Stimulated activated CD4-positive, alpha-beta T cell treated with anti-CD3 and anti-CD28 coated beads, Interleukin-12 subunit alpha, Interleukin-12 subunit beta, amount 100 ng/mL, for 4 hours (primary cell): ENCODE measurements at places on chromosomes 7 and 10.

DNA sequence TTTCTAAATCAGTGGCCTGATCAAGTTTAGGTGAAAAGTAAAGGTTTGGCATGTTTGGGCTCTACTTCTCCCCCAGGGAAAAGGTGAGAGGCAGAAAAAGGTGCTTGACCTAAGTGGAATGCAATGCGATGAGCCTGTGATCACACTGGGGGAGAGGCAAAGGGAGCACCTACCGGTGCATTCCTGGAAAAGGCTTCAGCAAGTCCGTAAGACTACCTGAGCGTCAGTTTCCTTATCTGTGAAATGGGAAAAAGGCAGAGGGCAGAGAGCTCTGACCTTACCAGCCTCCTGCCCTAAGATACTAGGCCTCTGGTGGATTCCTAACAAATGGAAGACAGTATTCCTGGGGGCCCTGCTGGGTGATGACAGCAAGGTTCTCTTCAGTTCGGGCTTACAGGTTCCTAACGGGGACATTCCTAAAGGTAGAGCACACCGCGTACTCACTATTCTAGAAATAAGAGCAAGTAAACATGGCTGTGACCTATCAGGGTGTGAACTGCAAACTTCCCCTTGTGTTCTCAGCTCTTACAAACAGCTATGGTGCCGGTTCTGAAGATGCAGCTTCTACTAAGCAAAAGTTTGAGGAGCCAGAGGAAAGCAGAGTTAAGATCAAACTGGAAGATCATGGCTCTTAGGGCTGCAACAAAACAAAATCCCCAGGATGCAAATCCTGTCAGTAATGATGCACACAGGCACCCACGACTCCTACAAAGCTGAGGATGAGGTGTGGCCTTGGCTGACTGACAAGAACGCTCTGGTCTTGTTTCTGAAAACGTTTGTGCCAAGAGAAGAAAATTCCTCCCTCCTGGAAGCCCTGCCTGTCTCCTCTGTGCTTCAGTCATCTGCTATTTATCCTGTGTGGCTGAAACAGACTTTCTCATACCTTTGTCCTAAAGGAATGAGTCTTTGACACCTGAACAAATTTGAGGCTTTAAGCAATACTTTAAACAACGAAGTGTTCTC, 13.3 kb upstream of the ACSL5 start:
- no peak for DNase-seq

DNA sequence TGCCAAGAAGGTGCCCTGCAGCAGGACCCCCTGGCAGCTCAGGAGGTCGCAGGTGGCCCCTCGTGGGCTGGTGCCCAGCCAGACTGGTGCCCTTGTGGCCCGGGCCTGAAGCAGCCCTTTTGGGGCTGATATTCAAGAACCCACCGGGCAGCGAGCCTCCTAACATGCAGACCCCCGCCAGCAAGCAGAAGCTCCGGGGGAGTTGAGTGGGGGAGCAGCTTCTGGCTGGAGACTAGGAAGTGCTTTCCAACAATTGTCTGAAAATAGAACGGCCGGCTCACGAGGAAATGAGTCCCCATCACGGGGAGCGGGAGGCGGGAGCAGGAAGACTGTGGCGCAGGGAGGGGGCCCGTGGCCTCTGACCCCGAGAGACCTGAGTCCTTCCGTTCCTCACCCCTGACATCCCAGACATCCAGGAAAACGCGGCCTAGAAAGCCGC, 9.5 kb upstream of the INTS1 start:
- no peak for DNase-seq

DNA sequence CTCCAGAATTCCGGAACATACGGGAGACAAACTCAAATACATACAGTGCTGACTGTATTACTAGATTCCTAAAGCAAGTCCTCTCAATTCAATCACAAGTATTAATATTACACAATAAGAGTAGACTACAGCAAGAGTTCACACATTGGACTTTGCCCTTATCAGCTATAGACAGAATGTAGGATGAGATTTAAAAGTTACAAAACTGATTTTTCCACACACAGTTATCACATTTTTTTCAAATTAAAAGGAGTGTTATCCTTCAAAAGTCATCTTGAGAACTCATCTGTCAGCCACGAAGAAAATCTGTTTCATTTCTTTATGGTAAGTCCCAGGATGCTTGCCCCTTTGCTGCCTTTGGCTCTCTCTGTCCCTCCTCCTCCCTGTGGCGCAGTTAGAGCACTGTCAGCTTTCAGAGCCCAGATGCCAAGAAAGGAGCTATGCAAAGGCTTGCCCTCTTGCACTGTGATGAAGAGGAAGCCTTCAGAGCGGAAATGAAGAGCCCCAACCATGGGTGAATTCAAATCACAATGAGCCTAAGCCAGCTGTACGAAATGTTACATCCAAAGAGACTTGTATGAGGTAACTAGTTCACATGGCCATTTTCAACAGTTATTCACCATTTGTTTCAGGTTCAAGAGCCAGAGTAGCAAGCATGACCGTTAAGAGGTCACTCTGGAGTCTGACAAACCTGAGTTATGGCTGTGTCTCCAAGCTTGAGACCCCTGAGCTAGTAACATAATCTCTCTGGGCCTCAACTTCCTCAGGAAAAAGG, 10.7 kb downstream of the NCOA4 start:
- no peak for DNase-seq

GRCh38 chr7:106774768-106775551, 90.1 kb upstream of the PIK3CG start:
- peak; percentile 21 for DNase-seq

GRCh38 chr10:46171661-46172060, 115.1 kb upstream of the ANTXRL start:
- DNase-seq: no peak

GRCh38 chr10:74825371-74826141, 844 bp upstream of the KAT6B start:
- peak; percentile 46 for DNase-seq

DNA sequence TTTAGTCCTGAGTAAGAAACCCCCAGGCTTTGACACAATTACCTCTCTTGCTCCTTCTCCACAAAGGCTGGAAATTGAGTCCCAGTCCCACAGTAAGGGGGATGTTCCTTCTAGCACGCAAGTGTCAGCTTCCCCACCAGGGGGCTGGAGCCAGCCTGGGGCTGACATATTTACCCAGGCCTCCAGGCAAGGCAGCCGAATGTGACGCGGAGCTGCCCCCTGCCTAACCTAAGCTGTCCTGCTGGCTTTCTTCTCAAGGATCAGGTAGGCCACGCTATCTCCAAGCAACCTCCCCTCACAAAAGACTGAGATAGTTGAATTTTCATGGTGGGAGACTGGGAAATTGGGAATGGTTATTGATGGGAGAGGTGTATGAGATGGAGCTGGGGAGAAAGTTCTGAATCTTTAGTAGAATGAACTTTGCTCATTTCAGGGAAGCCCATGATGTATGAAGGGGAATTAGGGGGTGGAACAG, 19.2 kb upstream of the BMPER start:
- no peak for DNase-seq

DNA sequence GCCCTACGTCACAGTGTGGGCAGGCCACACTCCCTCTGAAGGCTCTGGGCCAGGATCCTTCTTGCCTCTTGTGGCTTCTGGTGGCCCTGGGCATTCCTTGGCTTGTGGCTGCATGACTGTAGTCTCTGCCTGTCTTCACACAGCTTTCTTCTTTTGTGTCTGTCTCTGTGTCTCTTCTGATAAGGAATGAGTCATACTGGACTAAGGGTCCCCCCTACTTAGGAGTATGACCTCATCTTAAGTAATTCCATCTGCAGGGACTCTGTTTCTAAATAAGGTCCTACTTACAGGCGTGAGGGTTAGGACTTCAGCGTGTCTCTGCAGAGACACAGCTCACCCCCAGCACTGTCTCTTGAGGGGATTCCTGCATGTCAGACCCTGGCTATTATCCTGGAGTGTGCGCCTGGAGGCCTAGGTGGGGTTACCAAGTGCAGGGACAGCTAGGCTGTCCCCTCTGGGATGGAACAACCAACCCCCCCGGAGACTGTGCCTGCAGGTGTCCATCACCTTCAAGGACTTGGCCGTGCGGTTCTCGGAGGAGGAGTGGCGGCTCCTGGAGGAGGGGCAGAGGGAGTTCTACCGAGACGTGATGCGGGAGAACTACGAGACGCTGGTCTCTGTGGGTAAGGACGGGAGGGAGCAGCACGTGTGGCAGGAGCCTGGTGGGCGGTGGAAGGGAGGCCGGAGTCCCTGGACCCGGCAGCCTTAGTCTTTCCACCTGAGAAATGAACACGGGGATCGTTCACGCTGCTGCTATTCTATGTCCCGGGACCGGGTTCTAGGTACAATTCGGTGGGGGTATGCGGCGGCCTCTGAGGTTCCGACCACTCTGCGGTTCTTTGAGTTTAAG, 54.1 kb downstream of the ZNF467 start:
- no peak for DNase-seq

DNA sequence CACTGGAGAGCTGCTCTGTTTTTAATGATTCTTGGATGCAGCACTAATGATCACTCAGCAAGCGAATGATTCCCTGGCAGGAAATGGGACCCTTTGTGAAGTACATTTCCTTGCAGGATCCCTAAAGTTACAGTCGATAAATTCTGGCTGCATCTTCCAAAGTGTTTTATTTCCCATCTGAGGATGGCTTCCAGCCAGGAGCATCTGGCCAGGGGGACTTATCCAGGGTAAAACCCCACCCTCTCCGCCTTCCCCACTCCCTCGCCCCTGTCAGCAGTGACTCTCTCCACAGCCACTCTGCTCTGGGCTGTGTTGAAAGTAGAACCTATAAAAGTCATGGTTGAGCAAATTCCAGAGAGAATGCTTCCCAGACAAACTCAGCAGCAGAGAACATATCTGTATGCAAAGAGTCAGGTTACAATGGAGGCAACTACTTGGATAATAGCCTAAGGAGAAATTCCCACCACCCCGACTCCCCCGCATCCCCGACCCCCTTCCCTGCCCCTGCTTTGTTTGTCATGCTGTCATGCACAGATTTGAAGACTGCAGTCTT, 111.0 kb upstream of the ANLN start:
- no peak for DNase-seq

- DNase-seq: no peak
Measured at GRCh38 chr7:2084331-2084730, 148.4 kb downstream of the MAD1L1 start.

GRCh38 chr7:36130236-36130945, 22.7 kb upstream of the EEPD1 start:
- no peak for DNase-seq

DNA sequence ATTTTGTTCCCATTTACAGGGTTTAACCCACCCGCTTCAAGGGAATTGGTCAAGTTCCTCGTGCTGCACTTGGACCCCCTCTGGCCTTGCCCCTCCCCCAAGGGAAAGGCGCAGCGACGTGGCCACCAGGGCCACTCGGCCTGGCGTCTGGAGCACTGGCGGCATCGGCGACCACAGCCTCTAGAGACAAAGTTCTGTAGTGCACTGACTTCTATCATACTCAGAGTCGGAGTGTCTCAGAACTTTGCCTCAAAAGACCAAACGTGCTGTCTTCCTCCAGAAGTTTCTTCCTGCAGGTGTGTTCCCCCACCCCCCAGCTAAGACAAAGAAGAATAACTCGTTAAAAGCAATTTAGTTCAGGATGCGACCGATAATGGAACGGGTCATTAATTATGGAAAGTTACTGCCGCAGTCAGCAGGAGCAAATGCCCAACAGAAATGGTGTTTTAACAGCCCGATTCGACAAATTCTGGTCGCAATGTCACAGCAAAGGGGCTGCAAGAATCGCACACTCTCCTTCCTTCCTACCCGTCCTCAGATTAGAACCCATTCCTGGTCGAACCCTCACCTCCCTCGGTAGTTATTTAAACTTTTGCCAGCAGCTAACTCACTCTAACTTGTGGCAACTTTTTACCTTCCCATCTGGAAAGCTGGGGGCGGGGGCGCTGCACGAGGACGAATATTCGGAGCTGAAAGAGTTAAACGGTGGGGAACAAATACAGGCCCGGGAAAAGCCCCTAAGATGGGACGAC, 202.1 kb upstream of the NFE2L3 start:
- DNase-seq: no peak

- DNase-seq: no peak
Measured at GRCh38 chr10:131844529-131845084, 56.2 kb upstream of the PPP2R2D start.

GRCh38 chr10:49690698-49691356, 11.4 kb downstream of the C10orf53 start:
- DNase-seq: no peak

GRCh38 chr7:96179837-96180236, 142.1 kb downstream of the SLC25A13 start:
- no peak for DNase-seq
